OCI-LY7 (cell line): ENCODE measurements at places on chromosomes 2 and 18. TPM values are rescaled to one million over a fixed set of nuclear protein-coding genes. Genes with fewer than 3 reads are reported as not detected.

GRCh38 chr18:12515550-12515949 lies 107.8 kb downstream of the PRELID3A start:
- DNase-seq: no peak

CRACDL gene
- total RNA-seq: 0.13 and 0.59 TPM in 2 replicates

MZT2B gene
- 474 and 494 TPM in 2 replicates for total RNA-seq

PLA2R1 gene
- not detected in 2 replicates for total RNA-seq

- no peak for DNase-seq
These were observed 93.6 kb downstream of the PIEZO2 start for GRCh38 chr18:11055721-11056120.

DNA sequence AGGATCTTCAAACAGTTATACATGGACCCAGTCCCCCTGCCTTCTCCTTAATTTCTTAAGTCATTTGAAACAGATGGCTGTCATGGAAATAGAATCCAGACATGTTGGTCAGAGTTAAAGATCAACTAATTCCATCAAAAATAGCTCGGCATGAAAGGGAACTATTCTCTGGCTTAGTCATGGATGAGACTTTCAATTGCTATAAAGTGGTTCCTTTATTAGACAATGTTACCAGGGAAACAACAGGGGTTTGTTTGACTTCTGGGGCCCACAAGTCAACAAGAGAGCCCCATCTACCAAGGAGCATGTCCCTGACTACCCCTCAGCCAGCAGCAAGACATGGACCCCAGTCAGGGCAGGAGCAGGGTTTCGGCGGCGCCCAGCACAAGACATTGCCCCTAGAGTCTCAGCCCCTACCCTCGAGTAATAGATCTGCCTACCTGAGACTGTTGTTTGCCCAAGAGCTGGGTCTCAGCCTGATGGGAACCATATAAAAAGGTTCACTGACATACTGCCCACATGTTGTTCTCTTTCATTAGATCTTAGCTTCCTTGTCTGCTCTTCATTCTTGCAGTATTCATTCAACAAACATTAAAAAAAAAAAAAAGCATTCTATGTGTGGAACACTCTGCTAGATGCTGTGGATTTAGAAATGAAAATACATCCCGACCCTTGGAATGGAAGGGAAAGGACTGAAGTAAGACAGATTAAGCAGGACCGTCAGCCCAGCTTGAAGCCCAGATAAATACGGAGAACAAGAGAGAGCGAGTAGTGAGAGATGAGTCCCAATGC lies 4.6 kb downstream of the TTR start:
- DNase-seq: no peak

DNA sequence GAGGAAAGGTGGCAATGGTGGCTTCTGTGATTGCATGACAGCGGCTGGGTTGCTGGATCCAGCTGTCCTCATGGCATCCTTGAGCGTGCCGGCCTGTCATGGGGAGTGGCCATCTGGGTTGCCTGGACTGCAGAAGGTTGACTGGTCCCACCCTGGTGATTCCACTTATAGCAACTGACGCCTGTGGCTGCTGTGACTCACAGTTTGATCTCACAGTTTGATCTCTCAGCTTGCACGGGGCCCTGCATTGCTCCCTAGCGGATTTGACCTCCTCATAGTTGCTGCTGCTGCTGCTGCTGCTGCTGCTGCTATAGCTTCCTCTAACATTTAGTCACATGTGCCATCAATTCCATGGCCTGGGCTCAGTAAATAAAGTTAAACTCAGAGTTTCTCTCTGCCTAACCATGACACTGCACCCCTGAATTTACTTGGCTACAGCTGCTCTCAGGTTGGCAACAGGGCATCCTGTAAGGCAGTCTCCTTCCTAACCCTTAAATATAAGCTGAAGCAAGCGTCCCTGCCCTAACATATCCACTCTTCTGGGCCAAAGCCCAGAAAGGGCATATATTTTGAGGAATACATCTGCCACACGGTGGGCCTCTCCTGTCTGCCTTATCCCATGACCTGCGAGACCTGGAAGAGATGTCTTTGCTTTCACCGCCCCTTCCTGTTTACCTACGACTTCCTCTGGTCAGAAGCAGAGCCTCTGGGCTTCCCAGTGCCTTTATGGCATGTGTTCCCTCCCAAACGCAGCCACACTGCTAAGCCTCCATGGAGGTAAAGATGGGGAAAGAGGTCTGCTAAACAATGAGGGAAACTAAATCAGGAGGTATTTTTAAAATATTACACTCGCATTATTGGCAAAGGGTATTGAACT lies 37.8 kb upstream of the CCDC150 start:
- DNase-seq: no peak

- DNase-seq: peak; percentile 1
These were observed 27.8 kb upstream of the RNF125 start for GRCh38 chr18:31990823-31991222.

DNA sequence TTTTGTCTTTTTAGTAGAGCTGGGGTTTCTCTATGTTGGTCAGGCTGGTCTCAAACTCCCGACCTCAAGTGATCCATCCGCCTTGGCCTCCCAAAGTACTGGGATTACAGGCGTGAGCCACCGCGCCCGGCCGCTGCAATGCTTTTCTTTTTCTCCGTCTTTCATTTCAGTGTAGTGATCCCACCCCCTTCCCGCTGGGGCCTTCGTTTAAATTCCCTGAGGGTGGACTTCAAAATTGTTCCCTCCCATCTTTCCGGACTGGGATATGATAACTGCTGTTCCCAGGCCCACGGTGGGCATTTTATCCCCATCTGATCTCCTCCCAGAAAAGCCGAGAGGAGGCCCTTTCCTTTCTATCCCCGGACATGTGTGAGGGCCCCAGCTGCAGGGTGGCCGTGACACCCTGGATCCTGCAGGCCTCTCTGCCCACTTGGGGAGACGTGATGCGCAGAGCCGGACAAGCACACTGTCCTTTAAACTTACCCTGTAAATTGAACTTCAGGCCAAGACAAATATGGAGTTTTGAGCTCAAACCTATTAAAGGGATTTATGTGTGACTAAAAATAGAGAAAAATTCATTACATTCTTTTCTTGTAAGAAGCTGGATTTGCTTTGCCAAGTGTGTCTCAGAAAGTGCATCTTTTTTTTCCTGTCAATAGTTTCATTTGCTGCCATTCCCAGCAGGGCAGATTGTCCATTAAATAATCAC lies 54.5 kb upstream of the AFF3 start:
- DNase-seq: no peak

M1AP gene
- not detected in 2 replicates for total RNA-seq

DNA sequence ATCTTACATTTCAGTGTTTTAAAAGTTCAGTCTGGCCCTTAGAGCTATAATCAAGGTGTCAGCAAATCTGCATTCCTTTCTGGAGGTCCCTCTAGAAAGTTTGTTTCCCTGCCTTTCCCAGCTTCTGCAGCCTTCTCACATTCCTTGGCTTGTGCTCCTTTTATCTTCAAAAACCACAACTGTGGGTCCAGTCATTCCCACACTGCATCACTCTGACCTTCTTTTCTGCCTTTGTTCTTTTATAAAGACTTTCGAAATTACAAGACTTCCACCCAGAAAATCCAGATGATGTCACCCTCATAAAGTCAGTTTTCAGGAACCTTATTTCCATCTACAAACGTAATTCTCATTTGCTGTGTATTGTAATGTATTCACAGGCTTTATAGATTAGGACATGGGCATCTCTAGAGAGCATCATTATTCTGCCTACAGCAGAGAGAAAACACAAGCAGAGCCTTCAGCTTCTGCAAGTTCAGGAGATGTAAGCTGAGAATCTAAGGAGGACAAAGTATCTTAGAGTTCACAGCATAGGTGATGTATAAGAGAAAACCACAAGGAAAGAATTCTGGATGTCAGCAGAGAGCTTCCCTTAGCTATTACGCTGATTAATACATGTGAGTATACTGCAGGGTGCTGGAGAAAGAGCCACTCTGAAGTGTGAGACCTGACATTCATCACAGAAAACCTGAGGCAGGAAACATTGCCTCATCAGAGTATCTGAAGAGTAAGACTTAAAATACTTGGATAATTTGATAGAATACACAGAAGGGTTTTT lies 1100.2 kb downstream of the CBLN2 start:
- DNase-seq: no peak

- no peak for DNase-seq
These were observed 23.3 kb downstream of the ERCC3 start for GRCh38 chr2:127270663-127271062.

NT5DC4 gene
- not detected in 2 replicates for total RNA-seq

ATG16L1 gene
- total RNA-seq: 31.8 and 36.2 TPM in 2 replicates

DNA sequence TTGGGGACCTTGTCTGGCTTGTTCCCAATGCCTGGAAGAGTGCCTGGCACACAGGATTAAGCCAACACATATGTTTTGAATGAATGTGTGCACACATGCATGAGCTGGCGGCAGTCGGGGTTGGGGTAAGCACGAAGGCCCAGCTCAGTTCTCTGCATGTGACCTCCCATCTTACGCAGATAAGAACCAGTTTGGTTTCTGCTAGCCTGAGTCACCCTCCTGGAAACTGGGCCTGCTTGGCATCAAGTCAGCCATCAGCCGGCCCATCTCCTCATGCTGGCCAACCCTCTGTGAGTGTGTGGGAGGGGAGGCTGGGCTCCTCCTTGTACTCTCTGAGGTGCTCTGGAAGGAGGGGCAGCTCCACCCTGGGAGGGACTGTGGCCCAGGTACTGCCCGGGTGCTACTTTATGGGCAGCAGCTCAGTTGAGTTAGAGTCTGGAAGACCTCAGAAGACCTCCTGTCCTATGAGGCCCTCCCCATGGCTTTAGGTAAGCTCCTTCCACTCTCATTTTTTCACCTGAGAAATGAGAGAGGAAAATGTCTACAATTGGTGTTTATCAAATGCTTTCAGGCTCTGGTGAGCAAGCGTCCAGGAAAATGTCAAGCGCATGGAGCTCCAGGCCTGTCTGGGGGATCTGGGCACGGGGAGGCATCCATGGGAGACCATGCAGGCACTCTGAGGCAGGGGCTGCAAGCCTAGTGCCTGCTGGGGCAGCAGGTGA lies 9.7 kb upstream of the IL1RN start:
- DNase-seq: no peak

DNA sequence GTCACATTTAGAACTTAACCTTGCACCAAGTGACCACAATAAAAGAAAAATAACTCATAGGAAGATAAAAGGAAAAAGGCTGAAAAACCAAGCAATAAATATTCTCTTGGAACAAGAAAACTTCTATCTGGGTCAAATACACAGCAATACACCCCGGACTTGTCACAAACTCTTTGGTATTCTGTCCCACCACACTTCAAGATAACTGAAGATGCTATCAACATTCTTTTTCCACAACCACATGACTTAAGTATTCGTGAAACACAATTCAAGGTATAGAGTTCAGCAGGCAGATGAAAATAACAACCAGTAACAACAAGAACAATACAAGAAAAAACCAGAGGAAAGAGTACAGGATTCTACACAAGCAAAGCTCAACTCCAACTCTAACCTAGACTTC lies 18.0 kb downstream of the MBD2 start:
- DNase-seq: no peak

SLC16A14 gene
- not detected in 2 replicates for total RNA-seq

DNA sequence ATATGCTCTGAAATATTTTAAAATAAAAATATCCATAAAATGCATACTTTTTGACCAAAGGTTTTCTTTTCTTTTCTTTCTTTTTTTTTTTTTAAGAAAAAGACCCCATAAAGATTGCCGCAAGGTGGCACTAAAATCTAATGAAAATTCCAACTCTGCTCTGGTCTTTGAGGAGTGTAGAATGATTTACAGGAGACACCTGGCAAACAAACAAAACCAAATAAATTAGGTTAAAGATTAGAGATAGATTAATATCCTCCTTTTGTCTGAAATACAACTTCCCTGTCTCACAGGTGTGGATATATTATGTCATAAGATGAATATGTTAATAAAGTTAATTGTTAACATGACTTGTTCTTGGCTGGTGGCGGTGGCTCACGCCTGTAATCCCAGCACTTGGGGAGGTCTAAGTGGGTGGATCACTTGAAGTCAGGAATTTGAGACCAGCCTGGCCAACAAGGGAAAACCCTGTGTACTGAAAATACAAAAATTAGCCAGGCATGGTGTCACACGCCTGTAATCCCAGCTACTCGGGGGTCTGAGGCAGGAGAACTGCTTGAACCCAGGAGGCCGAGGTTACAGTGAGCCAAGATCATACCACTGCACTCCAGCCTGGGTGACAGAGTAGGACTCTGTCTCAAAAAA lies 3.5 kb upstream of the RHOB start:
- peak; percentile 55 for DNase-seq

GRCh38 chr2:70598197-70598596 lies 44.6 kb upstream of the TGFA start:
- no peak for DNase-seq

GRCh38 chr2:180647621-180648020 lies 332.8 kb upstream of the UBE2E3 start:
- no peak for DNase-seq

GRCh38 chr2:202944816-202945215 lies 32.7 kb downstream of the CARF start:
- DNase-seq: no peak

MYO7B gene
- 3.3 and 3.7 TPM in 2 replicates for total RNA-seq

TWSG1 gene
- total RNA-seq: 10.9 and 11.6 TPM in 2 replicates

- no peak for DNase-seq
These were observed 491.2 kb upstream of the DDX18 start for GRCh38 chr2:117323331-117323730.

DNA sequence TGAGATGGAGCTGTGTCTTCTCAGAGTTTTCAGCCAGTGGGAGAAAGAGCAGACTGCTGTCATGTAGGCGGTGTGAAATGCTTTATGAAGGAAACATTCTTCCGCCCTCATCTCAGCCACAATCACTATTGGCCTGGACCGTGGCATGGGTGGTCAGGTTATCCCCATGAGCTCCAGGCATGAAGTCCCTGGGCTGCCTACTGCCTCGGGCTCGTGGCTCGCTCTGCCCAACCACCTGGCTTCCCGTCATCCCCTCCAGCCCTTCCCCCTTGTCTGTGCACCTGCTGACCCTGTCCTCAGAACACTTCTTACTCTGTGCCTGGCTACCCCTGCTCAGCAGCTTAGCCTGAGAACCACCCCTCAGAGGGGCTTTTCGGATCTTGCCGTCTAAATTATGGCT lies 15.5 kb downstream of the COLEC11 start:
- peak; percentile 19 for DNase-seq

DSG1 gene
- total RNA-seq: not detected in 2 replicates

- DNase-seq: no peak
These were observed 90.0 kb upstream of the PPP1CB start for GRCh38 chr2:28661589-28662001.

DNA sequence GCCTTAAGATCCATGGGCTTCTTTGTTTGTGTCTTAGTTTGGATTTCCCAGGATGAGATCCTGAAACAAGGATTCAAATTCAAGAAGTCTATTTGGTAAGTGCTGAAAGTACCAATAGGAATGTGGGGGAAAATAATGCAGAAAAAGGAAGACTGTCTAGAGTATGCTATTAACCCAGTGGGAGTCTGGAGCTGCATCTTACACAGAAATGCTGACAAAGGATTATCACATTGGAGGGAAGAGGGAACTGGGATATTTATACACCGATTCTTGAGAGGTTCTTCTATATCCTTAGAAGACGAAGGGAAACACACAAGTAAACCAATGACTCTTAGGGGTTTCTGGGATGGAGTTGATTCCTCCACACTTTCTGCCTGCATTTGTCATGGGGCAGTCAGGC lies 294.8 kb upstream of the FIGN start:
- no peak for DNase-seq

FEV gene
- not detected in 2 replicates for total RNA-seq

FARP2 gene
- total RNA-seq: 47.9 and 52.7 TPM in 2 replicates
